ENCODE measurements at places on chromosomes 6 and 20.

DNA sequence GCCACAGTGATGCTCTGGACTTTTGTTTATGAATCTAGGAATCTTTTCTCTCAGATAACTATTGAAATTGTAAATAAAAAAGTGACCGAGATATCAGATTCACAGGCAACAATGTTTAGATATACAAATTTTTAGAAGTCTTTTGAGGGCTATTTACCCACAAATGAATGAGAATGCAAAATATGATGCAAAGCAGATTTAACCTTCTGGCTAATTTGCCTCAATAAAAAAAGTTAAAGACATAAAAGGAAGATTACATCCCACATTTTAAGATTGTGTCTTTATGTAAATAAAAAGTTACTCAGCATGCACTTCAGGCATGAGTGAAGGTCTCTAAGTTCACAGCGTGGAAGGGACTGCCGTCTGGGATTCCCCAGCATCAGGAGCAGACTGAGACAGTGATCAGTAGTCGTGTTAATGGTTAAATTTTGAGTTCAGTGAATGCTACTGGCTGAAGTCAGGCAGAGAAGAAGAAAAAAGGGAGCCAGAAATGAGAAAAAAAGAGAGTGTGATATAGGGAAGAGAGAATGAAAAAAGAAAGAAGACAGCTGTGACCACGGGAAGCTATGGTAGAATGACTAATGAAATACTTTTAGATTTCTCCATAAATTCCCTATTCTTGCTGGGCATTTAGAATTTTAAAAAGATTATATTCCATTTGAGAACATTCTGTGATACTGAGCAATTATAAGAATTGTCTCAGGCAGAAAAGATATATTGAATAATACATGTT, 93.6 kb downstream of the MYB start:
- DNase-seq, result no peak

DNA sequence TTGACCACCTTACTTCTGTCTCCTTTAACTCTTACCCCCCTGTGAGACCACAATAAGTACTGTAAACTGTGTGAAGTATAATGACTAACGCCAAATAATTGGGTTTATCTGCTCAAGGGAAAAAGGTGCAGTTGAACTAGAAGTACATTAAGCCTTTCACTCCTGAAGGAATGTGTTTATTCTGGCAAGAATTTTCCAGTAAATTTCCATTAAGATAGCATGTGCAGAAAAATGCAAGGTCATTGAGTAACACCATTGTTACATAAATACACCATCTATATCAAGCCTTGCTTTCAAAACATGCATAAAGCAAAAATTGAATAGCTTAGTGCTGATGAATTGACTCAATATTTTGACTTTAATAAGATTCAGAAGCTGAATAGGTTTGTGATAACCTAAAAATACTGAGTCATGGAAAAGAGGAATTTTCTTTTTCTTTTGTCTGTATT, 65.4 kb downstream of the ARHGAP18 start:
- DNase-seq, result no peak

DNA sequence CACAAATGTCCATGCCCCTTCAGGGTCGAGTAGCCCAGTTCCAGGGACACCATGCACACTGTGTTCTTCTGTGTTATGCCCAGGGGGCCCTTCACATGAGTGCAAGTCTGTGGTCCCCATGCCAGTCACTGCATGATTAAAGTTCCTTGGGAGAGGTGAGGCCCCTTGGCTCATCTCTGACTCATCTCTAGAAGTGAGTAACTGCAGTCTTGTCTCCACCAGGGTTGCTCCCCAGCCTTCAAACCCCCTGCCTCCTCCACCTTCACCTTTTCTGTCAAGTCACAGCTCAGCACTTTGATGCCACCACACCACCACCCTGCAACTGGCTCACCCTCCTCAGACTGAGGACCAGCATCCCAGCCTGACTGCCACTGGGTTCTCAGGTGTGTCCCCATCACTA, 161.7 kb downstream of the UNC5CL start:
- DNase-seq, result no peak

DNA sequence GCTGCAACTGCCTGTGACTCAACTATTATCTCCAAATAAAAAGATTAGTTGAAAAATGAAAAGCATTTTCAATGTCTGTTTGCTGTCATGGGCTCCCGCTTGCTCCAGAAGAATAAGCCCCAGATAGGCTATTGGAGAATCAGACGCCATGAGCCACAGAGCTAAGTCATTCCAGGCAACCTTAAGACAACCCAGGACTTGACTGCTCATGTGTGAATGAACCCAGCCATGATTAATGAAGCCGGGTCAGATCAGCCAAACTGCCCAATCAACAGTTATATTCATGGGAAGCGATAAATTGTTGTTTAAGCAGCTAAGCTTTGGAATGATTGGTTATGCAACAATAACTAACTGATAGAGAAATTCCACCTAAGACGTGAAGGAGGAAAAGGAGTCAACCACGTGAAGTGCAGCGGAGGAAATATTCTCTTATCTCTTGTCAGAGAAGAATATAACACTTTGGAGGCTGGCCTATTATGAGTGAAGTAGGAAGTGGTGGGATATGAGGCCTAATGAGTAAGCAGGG, 64.2 kb downstream of the DOK5 start:
- DNase-seq, result no peak

DNA sequence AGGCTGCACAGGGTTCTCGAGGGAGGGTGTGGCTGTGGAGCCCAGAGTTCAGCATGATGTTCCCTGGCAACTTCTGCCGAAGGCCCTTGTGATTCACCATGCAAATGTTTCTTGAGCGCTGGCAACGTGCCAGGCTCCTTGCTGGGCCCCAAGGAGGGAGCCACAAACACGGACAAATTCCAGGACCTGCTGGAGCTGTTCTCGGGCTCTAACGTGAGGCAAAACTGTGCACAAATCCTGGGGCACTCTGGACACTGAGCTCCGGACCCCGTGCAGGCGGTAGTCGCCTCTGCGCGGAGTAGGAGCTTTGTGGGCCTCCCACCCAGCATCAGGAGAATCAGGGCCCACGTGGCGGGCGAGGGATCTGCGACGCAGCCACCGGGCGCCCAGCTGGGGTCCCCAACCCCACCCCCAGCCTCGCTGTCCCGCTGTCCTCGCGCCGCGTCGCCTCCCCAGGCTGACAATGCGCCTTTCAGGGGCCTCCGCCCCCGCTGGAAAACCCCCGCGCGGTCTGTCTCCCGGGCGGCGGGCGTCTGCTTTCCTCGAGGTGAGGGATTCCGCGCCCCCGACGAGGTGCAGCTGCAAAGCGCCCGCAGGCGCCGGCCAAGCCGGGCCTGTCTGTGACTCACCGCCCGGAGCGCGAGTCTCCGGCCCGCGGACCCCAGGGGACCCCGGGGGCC, 31.7 kb upstream of the SCUBE3 start:
- DNase-seq, result no peak

DNA sequence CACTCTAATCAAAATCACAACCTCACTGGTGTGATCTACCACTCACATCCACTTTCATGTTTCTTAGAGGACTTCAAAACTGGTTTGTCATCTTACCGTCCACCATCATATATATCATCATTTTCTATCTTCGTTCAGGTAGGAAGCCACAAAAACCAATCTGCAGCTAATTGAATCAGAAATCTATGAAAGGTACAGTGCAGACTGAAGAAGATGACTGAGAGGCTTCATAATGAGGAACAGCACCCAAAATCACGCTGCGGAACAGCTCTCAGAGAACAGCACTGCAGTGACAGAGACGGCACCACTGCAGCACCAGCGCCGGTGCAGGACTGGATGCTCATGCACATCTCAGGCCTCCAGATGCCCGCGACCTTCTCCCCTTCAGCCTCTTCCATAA, 13.0 kb downstream of the GMDS start:
- DNase-seq, result no peak

- no peak for DNase-seq
Observed at GRCh38 chr6:24699521-24700359, 19.2 kb downstream of the C6orf62 start.

DNA sequence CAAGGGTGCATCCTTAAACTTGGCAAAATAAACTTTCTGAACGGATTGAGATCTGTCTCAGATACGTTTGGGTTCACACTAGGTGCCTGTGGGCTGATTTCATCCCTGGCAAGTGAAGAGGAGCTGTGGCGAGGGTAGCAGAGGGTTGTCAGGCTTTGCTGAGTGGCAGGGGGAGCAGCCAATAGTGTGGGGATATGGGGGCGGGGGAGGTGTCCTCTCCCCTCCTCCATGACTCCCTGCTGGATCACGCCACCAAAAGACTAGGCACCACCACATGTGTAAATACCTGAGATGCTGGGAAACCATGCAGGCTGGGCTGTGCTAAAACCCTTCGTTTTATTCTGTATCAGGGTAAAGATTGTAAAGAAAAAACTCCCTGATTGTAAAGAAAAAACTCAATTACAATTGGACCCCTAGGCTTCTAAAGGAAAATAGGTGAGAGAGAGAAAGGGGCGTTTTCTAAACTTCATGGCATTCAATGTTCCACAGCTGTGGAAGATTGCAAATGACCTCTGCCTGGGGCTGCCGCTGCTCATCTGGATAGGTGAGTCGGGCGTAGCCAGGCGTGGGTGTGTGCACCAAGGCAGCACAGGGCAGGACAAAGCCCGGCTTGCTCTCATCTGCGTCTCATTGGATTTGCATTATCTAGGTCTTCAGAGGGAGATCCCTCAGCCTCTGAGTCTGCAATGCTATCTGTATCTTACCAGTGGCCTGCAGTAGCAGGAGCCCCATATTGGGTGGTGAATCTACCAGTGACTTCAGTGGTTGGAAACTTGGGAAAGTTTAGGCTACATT, 26.9 kb upstream of the ADTRP start:
- no peak for DNase-seq

DNA sequence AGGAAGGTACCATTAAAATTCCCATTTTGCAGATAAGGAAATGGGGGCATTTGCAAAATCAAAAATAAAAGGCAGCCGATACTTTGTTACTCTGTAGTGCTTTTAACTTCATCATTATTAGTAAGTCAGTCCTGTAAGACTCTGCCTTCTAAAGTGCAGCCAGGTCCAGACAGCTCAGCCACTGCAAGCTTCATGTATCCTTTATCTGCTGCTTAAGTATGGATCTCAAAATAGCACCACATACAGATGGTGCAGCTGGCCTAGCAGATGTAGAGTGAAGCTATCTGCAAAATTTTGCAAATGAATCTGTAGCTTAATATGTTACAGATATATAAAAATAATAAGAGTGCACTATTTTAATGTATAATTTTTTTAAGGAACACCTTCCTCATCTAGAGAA, 53.4 kb downstream of the NUS1 start:
- DNase-seq, result no peak

DNA sequence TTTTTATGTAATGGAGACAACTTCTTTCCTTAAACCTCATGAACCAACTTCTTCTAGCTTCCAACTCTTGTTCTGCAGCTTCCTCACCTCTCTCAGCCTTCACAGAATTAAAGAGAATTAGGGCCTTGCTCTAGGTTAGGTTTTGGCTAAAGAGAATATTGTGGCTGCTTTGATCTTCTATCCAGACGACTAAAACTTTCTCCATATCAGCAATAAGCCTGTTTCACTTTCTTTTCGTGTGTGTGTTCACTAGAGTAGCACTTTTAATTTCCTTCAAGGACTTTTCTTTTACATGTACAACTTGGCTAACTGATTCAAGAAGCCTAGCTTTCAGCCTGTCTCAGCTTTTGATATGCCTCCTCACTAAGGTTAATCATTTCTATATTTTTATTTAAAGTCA, 596.1 kb upstream of the NRSN1 start:
- DNase-seq, result no peak

Data from stimulated activated CD8-positive, alpha-beta memory T cell treated with anti-CD3 and anti-CD28 coated beads, Interleukin-12 subunit alpha, Interleukin-12 subunit beta, amount 100 ng/mL, for 4 hours (primary cell).